ENCODE measurements at places on chromosomes 13 and 19. TPM values are rescaled to one million over a fixed set of nuclear protein-coding genes. Genes with fewer than 3 reads are reported as not detected.

C19orf38 gene
- 1.9 TPM for total RNA-seq

PNKP gene
- 160 TPM for total RNA-seq

ADM5 gene
- total RNA-seq, result 4.1 TPM

NLRP4 gene
- total RNA-seq, result not detected

EVI5L gene
- 10.4 TPM for total RNA-seq

CAMSAP3 gene
- 0.50 TPM for total RNA-seq

LPAR6 gene
- 55.4 TPM for total RNA-seq

CEACAM7 gene
- total RNA-seq, result not detected

ZC3H13 gene
- total RNA-seq, result 40.7 TPM

GRCh38 chr19:10670876-10671804 is 17.0 kb downstream of the ILF3 start:
- peaks cover 13% of the 10 kb centered on the region for H3K36me3 ChIP-seq
- H3K4me3 ChIP-seq, result no peak overlapping the region
- no peak for DNase-seq
- H3K4me1 ChIP-seq, result peaks cover 14% of the 10 kb centered on the region
- no peaks in the 10 kb centered on the region for H3K27me3 ChIP-seq

GRCh38 chr19:1567848-1568227 is 287 bp downstream of the MEX3D start:
- no peak overlapping the region for H3K4me3 ChIP-seq
- H3K27ac ChIP-seq, result no peak overlapping the region
- H3K36me3 ChIP-seq, result no peaks in the 10 kb centered on the region

DNA sequence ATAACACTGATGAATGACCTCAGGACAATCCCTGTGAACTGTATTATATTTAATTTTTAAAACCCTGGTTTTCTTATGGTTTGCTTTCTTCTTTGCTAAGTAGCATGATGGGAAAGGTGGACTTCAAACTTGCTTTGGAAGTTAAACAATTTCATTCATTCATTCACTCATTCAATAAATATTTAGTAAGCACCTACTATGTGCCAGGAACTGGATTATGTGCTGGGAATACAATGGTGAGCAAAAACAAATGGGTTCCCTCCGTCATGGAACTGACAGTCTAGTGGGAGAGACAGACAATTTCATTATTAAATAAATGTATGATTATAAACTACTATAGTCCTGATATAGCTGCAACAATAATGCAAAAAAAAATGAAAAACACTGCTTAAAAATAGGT is 70.3 kb downstream of the USP12 start:
- peaks cover 30% of the 10 kb centered on the region for H3K36me3 ChIP-seq
- no peak overlapping the region for H3K4me3 ChIP-seq

GRCh38 chr19:53883231-53883661 is 1.2 kb downstream of the PRKCG start:
- H3K27me3 ChIP-seq, result peaks cover 23% of the 10 kb centered on the region
- H3K4me1 ChIP-seq, result peaks cover 3% of the 10 kb centered on the region
- DNase-seq, result no peak
- no peak overlapping the region for H3K4me3 ChIP-seq
- H3K27ac ChIP-seq, result no peak overlapping the region
- no peaks in the 10 kb centered on the region for H3K36me3 ChIP-seq

DNA sequence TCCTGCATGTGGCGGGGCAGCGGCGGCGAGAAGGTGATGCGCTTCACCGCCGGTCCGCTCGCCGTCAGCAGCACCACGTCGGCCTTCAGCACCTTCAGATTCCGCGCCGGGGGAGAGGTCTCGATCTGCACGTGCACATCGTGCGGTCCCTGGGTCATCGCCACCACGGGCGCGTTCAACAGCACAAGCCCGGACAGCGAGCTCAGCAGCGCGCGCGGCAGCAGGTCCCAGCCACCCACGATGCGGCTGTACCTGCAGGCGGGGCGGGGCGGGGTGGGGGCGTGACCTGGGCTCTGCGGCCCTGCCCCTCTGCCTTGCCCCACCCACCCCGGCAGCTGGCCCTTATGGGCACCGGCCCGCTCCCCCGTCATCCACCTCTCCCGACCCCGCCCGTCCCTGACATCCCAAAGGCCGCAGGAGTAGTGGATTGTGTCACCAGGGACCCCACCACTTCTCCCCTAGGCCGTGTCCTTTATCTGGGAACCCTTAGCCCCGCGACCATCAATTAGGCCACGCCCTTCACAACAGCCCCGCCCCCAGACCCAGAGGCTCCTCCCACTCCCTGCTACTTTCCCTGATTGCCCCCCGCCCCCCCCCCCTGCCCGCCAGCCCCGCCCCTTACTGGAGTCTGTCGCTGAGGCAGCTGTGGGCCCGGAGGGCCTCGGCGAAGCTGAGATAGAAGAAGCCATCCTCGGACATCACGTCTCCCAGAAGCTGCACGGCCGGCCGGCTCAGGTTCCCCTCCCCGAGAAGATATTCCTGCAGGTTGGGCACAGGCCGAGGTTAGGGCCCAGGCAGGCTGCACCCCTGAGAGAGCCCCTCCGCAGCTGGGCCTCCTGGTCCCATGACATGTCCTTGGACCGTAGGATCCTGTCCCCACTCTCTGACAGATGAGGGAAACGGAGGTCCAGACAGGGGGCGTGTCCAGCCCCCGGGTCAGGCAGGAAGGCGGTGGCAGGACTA is 6.1 kb downstream of the IL4I1 start:
- peak; percentile 72 for DNase-seq
- H3K36me3 ChIP-seq, result no peaks in the 10 kb centered on the region
- peaks cover 5% of the 10 kb centered on the region for H3K4me1 ChIP-seq
- H3K4me3 ChIP-seq, result peak overlapping the region; percentile 75
- no peaks in the 10 kb centered on the region for H3K27me3 ChIP-seq

GRCh38 chr19:38385804-38386257 is 2.0 kb downstream of the GGN start:
- no peak overlapping the region for H3K4me3 ChIP-seq
- peaks cover 26% of the 10 kb centered on the region for H3K36me3 ChIP-seq
- H3K27me3 ChIP-seq, result peaks cover 27% of the 10 kb centered on the region
- no peak overlapping the region for H3K27ac ChIP-seq
- DNase-seq, result no peak

DNA sequence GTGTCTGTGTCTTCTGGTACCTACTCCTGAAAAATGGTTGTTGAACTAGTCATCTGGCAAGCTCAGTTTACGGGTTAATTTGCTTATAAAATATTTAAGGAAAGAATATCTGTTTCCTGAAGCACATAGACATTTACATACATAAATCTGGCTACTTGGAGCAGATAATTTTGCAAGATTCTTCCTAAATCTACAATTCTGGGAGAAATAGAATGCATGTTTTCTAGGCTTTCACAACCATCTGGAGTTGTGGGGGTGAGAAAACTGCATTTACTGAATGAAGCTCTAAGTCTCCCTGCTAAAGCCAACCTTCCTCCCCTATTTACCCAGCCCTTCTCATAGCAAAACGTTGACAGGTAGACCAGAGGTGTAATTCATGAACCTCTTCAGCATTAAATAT is 393.7 kb upstream of the ARGLU1 start:
- no peak overlapping the region for H3K4me3 ChIP-seq
- no peaks in the 10 kb centered on the region for H3K4me1 ChIP-seq
- no peak overlapping the region for H3K27ac ChIP-seq
- H3K36me3 ChIP-seq, result no peaks in the 10 kb centered on the region
- DNase-seq, result no peak

- H3K36me3 ChIP-seq, result peaks cover 23% of the 10 kb centered on the region
- no peak for DNase-seq
- H3K4me3 ChIP-seq, result peak overlapping the region; percentile 93
Observed at GRCh38 chr13:27619728-27620376, 477 bp downstream of the LNX2 start.

GRCh38 chr13:51614350-51614786 is 30.1 kb downstream of the WDFY2 start:
- H3K27ac ChIP-seq, result peak overlapping the region; percentile 94
- H3K36me3 ChIP-seq, result peaks cover 9% of the 10 kb centered on the region
- DNase-seq, result peak; percentile 49
- H3K4me1 ChIP-seq, result peaks cover 17% of the 10 kb centered on the region
- no peaks in the 10 kb centered on the region for H3K27me3 ChIP-seq

- no peak overlapping the region for H3K4me3 ChIP-seq
- peaks cover 4% of the 10 kb centered on the region for H3K27me3 ChIP-seq
- no peak for DNase-seq
- H3K27ac ChIP-seq, result no peak overlapping the region
- peaks cover 7% of the 10 kb centered on the region for H3K4me1 ChIP-seq
Observed at GRCh38 chr19:39112338-39112890, 13.2 kb upstream of the PAK4 start.

GRCh38 chr13:21550918-21551317 is 53.1 kb downstream of the MICU2 start:
- peaks cover 25% of the 10 kb centered on the region for H3K36me3 ChIP-seq
- H3K4me1 ChIP-seq, result peaks cover 2% of the 10 kb centered on the region
- DNase-seq, result no peak
- H3K27ac ChIP-seq, result no peak overlapping the region
- H3K4me3 ChIP-seq, result no peak overlapping the region

DNA sequence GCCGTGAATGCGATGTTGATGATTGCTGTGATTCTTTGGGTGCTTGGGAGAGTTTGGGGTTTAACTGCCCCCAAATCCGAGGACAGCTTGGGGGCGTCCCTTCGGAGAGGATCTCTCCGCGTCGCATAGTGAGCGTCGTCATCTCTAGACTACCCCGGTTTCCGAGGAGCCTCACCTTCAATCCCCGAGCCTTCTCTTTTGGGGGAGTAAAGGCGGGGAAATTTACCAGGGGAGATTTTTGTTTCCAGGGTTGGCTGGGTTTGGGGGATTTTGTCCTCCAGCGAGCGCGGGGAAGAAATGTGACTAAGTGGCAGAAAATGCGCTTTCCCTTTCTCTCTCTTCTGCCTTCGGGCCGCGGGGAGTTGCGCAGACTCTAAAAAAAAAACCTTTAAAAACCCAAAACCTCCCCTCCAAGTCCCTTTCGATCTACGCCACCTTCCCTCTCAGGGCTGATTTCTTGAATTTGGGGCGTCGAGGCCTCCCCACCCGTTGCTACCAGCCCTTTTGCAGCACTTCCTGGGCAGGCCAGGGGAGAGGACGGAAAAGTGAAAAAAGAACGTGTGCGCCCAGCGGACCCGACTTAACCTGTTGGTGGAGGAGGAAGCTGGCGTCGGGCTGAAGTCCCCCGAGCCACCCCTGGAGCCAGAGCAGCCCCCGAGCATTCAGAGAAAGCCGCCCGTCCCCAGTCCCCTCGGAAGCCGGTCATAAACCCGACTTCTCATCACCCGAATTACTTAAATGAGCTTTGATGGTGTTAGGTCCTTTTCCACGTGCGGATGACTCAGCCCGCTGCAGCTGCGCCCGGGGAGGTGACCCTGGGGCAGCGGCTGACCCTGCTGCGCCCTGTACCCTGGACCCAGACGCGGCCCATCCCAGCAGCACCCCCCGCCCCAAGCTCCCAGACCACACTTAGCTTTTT is 17.7 kb downstream of the NFIX start:
- peak overlapping the region; percentile 76 for H3K27ac ChIP-seq
- DNase-seq, result no peak
- H3K4me3 ChIP-seq, result peak overlapping the region; percentile 89
- peaks cover 67% of the 10 kb centered on the region for H3K27me3 ChIP-seq

- DNase-seq, result no peak
- peaks cover 22% of the 10 kb centered on the region for H3K36me3 ChIP-seq
- H3K27ac ChIP-seq, result peak overlapping the region; percentile 37
- H3K4me3 ChIP-seq, result peak overlapping the region; percentile 65
Observed at GRCh38 chr13:41315443-41316047, 4.5 kb downstream of the NAA16 start.

- DNase-seq, result no peak
- H3K27ac ChIP-seq, result no peak overlapping the region
- H3K36me3 ChIP-seq, result peaks cover 86% of the 10 kb centered on the region
- no peak overlapping the region for H3K4me3 ChIP-seq
Observed at GRCh38 chr19:21751384-21751783, 16.0 kb downstream of the ZNF100 start.

DNA sequence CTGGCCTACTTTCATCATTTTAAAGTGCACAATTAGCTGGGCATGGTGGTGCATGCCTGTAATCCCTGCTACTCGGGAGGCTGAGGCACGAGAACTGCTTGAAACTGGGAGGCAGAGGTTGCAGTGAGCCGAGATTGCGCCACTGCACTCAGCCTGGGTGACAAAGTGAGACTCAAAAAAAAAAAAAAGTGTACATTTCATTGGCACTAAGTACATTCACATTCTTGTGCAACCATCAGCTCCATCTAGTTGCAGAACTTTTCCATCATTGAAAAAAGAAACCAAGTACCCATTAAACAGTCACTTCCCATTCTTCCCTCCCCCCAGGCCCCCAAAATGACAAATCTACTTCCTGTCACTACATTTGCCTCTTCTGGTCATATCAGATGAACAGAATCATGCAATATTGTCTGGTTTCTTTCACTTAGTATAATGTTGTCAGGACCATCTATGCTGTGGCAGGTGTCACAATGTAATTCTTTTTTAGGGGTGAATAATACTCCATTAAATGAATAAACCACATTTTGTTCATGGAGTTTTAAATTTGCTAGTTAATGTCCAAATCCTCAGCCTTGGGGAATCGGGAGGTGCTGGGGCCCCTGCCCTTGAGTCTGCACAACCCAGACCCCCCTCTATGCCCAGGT is 7.4 kb upstream of the SIGLEC11 start:
- H3K27ac ChIP-seq, result no peak overlapping the region
- H3K4me1 ChIP-seq, result peaks cover 2% of the 10 kb centered on the region

- no peak overlapping the region for H3K27ac ChIP-seq
- H3K27me3 ChIP-seq, result no peaks in the 10 kb centered on the region
- H3K36me3 ChIP-seq, result no peaks in the 10 kb centered on the region
- no peak for DNase-seq
- H3K4me1 ChIP-seq, result no peaks in the 10 kb centered on the region
Observed at GRCh38 chr19:3420909-3421619, 54.7 kb downstream of the NFIC start.

- peaks cover 2% of the 10 kb centered on the region for H3K4me1 ChIP-seq
- no peak overlapping the region for H3K27ac ChIP-seq
- no peaks in the 10 kb centered on the region for H3K36me3 ChIP-seq
- DNase-seq, result peak; percentile 74
- no peaks in the 10 kb centered on the region for H3K27me3 ChIP-seq
Observed at GRCh38 chr19:33416307-33417215, 43.1 kb downstream of the CEBPG start.

DNA sequence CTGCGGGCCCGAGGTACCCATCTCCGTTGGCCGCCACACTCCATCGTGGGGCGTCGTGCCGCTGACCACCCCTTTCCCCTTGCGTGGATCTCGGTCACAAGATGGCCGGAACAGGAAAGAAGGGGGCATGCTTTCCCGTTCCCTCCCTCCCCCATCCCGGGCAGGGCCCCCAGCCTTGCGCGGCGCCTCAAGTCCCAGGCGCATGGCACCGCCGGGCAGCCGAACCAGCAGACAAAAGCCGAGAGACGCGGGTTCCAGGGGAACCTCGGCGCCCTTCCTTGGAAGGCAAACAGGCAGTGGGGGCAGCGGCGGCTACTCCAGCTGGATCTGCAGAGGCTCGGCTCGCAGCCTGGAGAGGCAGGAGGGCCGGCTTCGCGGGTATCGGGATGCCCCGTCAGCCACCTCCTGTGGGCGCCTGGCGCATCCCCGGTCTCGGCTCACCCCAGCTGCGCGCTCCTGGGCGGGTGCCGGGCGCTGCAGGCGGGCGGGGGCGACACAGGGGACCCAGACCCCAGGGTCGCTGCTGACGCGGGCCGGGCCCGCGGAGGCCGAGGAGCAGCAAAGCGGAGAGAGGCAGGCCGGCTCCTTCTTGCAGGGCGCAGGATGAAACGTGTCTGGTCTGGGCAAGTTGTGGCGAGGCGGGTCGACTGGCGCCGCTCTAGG is 439 bp downstream of the DZIP1 start:
- H3K27ac ChIP-seq, result no peak overlapping the region
- H3K4me1 ChIP-seq, result peaks cover 6% of the 10 kb centered on the region
- DNase-seq, result peak; percentile 50
- peaks cover 62% of the 10 kb centered on the region for H3K27me3 ChIP-seq
- H3K36me3 ChIP-seq, result no peaks in the 10 kb centered on the region
- H3K4me3 ChIP-seq, result peak overlapping the region; percentile 79

- H3K27ac ChIP-seq, result no peak overlapping the region
- H3K36me3 ChIP-seq, result no peaks in the 10 kb centered on the region
- no peaks in the 10 kb centered on the region for H3K4me1 ChIP-seq
- DNase-seq, result no peak
Observed at GRCh38 chr13:80265348-80265747, 75.6 kb downstream of the SPRY2 start.
